ENCODE measurements at places on chromosomes 7 and 10.

GRCh38 chr7:33114976-33115375 lies 5.8 kb upstream of the RP9 start:
- DNase-seq = no peak

- DNase-seq = no peak
These were observed 756.1 kb downstream of the GRID1 start for GRCh38 chr10:85610381-85611092.

- DNase-seq = peak; percentile 35
These were observed 247.3 kb downstream of the SEMA3A start for GRCh38 chr7:83947260-83947659.

GRCh38 chr10:23096802-23097549 lies 1.6 kb downstream of the MSRB2 start:
- DNase-seq = peak; percentile 40

- no peak for DNase-seq
These were observed 4.6 kb downstream of the DUSP5 start for GRCh38 chr10:110502072-110502845.

DNA sequence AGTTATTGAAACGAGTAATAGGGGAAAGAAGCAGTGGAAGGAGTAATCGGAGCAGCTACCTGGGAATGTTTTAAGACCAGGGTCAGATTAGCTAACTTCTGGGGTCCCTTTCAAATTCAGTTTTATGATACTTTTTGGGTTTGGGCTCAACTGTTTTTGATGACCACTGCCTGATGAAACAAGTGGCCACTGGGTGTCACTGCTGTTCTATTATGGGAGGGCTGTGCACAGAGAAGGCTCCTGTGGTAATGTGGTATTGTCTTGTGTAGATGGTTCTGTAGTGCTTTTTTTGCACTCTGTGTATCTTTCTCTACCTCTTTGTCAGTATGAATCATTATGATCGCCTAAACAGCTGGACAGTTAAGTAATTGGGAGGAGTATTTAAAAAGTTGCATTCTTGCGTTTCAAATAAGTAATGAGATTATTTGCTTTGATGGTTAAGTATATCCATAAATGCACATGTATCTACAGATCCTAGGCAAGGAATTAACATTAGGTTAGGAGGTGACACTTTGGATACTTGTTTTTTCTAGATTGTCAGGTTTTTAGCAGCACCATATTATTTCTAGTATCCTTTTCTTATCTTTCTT lies 128.4 kb downstream of the ABCA13 start:
- peak; percentile 58 for DNase-seq

- no peak for DNase-seq
These were observed 94.2 kb downstream of the POLL start for GRCh38 chr10:101493782-101494281.

DNA sequence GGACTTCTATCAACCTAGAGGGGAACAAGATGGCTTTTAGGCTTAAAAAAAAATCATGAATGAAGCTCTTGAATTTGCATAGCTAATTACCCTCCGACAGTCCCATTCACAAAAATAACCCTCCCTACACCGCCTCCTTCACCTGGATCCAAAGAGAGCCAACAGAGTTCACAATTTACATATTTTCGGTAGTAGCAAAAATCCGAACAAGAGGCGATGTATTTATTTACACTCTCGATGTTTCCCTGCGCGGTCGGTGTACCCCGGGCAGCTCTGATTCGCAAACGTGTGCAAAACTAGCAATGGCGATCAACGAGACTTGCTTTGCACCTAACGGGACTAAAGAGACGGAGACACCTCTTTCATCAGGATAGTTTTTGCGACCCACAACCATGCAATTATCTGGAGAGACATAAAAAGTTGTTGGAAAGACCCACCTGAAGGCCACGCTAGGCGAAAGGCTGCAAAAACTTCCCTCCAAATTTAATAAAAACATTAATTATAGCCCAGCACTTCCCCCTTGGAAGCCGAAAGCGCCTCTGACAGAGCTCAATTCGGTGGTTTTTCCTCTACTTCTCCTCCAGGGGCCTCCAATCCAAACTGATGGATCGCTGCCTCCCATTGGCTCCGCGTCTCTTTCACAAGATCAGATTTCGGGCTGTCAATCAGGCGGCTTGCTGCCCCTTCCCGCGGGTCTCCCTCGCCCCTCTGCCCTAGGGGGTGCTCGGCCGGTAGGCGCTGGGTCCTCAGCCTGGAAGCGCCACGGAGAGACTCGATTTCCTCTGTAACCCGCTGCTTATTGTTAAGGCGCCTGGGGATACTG lies at the start of gene ETV1:
Gene ETV1 (minus strand): TSS at position 541 of the 823 bp plus-strand sequence. CDS start 614 bp downstream, outside the sequence.
- DNase-seq = peak; percentile 87

- DNase-seq = no peak
These were observed 88.1 kb upstream of the FAM171A1 start for GRCh38 chr10:15459218-15459617.

DNA sequence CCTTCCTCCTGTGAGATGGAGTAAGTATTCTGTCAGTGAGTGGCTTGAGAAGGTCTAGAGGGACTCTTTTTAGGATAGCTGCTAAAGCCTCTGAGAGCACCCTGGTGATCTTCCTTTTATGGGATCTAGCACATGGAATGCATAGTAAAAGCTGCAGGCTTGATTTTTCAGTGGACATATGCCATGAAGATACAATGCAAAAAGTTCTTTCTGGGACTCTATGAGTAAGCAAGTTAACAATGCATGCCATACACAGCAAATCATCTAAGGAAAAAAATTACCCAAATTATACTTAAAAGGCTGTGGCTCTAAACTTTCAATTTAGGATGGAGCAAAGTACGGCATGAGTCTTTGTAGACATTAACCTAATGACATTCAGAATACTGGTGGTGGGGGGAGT lies 154.5 kb downstream of the SGMS1 start:
- peak; percentile 17 for DNase-seq

GRCh38 chr10:120253131-120253530 lies 203.9 kb upstream of the PLPP4 start:
- no peak for DNase-seq

- DNase-seq = peak; percentile 15
These were observed 295.6 kb downstream of the PRKG1 start for GRCh38 chr10:51369903-51370302.

DNA sequence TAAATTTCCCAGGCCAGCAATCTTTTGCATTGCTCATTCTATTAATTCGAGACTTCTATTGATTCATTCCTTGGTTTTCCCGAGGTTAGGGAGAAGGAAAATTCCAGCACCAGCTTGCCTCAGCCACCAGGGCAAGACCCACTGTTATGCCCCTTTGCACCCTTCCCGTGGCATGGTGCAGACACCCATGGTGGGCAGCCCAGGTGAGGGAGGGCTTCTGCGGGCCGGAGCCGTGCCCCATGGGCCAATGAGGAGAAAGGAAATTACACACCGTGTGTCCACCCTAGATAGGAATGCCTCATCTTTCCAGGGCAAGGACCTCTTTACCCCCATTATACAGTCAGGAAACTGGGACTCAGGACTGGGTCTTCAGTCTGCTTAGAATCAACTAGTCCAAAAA lies 4.5 kb upstream of the GRID1 start:
- DNase-seq = no peak

GRCh38 chr7:21486511-21486910 lies 56.3 kb upstream of the DNAH11 start:
- no peak for DNase-seq

DNA sequence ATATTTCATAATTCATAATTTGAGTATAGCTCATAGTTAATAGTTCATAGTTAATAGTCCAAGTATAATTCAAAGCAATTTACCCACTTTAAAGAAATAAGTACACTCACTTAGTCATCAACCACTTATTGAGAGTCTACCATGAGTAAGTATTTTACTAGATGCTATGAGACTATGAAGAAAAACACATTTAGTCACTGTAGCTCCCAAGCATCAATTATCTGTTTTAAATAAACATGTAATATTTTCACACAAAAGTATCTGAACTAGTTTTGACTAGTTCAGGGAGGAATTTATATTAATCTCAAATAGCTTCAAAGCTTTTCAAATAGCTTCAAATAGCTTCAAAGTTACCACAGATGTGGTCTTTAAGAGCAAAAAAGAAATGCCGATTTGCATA lies 119.2 kb downstream of the ANK3 start:
- peak; percentile 54 for DNase-seq

- no peak for DNase-seq
These were observed 56.4 kb upstream of the HABP2 start for GRCh38 chr10:113496111-113497109.

GRCh38 chr10:69425511-69426298 lies 9.0 kb upstream of the TACR2 start:
- no peak for DNase-seq

DNA sequence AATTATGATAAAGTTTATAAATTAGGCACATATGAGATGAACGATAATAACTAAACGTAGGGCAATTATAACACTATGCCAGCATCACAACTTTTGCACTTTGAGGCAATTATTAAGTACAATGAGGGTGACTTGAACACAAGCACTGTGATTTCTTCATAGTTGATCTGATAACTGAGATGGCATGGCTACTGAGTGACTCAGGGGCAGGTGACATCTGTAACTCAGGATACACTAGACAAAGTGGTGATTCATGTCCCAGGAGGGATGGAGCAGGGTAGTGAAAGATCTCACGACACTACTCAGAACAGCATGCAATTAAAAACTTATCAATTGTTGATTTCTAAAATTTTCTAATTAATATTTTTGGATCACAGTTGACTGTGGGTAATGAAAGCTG lies 98.3 kb upstream of the ARHGAP21 start:
- DNase-seq = peak; percentile 74

- DNase-seq = peak; percentile 86
These were observed 109.4 kb upstream of the LANCL2 start for GRCh38 chr7:55255496-55256445.

GRCh38 chr7:70178211-70178610 lies 579.9 kb downstream of the AUTS2 start:
- DNase-seq = no peak

- no peak for DNase-seq
These were observed 41.1 kb downstream of the RASGEF1A start for GRCh38 chr10:43225787-43226153.

DNA sequence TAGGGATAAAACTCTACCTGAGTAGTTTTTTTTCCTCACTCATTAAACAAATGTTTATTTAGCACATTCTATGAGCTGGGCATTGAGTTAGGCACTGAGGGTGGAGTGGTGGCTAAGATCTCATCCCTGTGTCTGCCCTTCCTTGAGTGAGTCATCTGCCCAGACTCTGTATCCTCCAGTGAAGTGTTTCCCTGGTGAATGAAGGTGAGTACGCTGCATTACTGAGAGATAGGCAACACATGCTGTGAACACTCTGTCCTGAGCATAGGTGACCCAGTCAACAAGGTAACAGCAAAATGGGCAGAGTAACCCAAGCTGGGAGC lies 5.8 kb downstream of the PITX3 start:
- DNase-seq = peak; percentile 65

DNA sequence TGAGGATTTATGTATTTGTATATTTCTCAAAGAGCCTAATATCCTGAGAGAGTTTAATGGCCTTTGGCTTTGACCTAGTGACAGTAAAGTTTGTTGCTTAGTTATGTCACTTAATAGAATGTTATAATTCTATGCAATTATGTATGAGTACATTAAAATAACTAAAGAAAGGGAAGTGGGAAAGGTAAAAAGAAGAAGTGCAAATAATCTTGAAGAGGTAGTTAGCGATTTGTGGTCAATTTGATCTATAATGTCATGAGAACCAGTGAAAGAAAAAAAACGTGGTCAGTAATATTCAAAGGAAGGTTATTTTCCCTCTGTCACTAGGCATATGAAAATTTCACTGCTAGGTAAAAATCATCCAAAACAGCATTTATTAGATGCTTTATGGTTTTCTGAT lies 143.4 kb upstream of the LSM8 start:
- DNase-seq = no peak

DNA sequence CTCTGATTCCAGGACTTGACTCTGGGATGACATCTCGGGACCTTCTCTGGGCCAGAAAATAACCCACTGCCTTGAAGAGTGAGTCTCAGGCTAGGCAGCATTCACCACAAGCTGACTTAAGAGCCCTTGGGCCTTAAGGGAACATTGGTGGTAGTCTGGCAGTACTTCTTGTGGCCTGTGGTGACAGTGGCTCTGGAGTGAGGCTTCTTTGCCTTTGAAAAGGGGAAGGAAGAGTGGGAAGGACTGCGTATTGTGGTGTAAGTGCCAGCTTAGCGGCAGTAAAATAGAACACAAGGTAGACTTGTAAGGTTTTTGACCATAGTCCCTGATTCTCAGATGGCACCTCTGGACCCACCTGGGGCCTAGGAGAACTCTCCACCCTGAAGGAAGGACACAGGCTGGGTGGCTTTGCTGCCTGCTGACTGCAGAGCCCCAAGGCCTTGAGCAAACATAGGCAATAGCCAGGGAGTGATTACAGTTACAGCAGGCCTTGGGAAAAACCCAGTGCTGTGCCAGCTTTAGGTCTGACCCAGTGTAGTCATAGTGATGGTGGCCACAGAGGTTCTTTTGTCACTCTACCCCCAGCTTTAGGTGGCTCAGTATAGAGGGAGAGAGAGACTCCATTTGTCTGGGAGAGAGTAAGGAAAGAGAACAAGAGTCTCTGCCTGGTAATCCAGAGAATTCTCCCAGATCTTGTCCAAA lies 483.9 kb downstream of the SH2D4B start:
- DNase-seq = no peak

DNA sequence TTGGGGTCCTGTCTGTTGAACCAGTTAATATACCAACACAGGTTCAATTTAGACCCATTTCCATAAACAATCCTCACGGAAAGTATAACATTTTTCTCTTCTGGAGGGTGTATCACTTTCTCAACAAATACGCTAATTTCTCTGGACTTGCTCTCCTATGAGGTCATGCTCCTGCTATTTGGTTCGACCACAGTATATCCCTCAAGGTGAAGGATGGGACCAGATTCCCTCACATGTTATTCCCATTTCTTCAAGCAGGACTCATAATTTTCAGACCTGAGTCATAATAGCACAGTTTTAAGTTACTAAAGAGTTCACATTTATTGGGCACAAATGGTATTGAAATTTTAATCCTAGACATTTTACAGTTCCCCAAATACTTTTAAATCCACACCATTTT lies 57.2 kb downstream of the ADAM12 start:
- peak; percentile 72 for DNase-seq

- DNase-seq = no peak
These were observed 59.8 kb downstream of the STK32C start for GRCh38 chr10:132247943-132248342.

DNA sequence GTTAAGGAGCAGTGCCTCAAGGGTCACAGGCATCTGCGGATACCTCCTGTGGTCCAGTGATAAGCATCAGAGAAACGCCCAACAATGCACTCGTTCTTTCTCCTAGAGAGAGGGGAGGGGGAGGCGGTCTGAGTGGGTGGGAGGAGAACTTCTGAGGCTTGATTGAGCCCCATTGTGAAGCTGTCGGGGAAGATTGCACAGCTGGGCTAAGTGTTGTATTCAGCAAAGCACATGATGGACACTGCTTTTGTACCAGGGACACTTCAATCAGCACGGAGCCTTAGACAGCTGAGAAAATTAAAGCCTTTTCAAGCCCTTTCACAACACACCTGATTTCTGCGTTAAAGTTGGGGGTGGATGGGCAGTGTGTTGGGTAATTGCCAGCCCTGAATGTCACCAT lies 230.3 kb upstream of the GHITM start:
- DNase-seq = no peak

All from ELR (cell line).